Activated naive CD8-positive, alpha-beta T cell treated with anti-CD3 and anti-CD28 coated beads, Interleukin-2, amount 10 ng/mL, durations not matched to agents 7 days and 5 days (primary cell): ENCODE measurements at places on chromosomes 12 and 14.

- H3K4me1 ChIP-seq, result peaks cover 2% of the 10 kb centered on the region
- no peak overlapping the region for H3K4me3 ChIP-seq
- no peak overlapping the region for H3K27ac ChIP-seq
- no peak for DNase-seq
- H3K27me3 ChIP-seq, result peaks cover 2% of the 10 kb centered on the region
Measured at GRCh38 chr14:51533872-51534553, 117.7 kb upstream of the FRMD6 start.

DNA sequence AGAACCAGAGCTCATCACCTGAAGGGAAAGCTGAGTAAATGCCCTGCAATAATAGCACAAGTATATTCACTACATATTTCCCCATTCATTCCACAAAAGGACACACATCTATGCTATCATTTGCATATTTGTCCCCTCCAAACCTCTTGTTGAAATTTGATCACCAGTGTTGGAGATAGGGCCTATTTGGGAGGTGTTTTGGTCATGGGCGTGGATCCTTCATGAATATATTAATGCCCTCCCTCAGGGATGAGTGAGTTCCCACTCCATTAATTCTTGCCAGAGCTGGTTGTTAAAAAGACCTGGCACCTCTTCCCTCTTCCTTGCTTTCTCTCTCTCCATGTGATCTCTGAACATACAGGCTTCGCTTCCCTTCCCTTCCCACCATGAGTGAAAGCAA, 18.6 kb upstream of the ZDHHC17 start:
- H3K36me3 ChIP-seq, result no peaks in the 10 kb centered on the region
- H3K27me3 ChIP-seq, result peaks cover 2% of the 10 kb centered on the region
- no peak overlapping the region for H3K4me3 ChIP-seq
- no peak for DNase-seq
- no peak overlapping the region for H3K27ac ChIP-seq
- no peaks in the 10 kb centered on the region for H3K4me1 ChIP-seq

DNA sequence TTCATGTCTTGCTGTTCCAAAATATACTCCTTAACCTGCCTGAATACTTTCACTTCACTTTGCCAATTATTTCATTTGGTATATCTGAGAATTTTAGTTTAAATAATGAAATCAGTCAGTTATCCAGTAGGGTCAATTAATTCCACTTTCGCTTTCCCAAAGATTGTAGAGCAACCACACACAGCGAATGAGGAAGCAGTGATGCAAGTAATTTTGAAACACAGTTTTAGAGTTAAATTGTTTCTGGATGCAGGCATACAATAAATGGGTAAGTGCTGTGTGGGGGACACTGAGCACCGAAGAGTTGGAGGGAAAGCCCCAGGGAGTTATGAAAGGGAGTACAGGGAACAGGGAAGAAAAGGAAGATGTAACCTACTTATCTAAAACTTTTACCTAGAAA, 62.8 kb downstream of the TSHR start:
- H3K4me3 ChIP-seq, result no peak overlapping the region
- no peak for DNase-seq
- H3K36me3 ChIP-seq, result no peaks in the 10 kb centered on the region
- H3K27me3 ChIP-seq, result peaks cover 4% of the 10 kb centered on the region
- H3K4me1 ChIP-seq, result no peaks in the 10 kb centered on the region
- no peak overlapping the region for H3K27ac ChIP-seq

DNA sequence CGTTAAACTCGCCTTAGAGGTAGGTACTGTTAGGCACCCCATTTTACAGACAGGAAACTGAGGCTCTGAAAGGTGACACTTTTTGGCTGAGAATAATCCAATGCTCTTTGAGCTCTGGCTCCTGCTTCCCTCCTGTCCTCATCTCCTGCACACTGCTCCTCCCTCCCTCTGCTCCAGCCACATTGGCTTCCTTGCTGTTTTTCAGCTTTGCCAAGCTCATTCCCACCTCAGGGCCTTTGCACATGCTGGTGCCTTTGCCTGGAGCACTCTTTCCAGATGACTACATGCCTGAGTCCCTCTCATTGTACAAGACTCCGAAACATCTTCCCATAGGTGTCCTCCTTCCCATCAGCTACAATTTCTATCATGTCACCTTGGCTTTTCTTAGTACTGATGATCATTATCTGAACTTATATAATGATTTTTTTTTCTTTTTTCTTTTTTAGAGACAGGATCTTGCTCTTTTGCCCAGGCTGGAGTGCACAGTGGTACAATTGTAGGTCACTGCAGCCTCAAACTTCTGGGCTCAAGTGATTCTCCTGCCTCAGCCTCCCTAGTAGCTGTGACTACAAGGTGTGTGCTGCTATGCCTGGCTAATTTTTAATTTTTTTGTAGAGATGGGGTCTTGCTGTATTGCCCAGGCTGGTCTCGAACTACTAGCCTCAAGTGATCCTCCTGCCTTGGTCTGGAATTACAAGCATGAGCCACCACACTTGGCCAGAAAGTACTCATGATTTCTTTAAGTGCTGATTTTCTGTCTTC, 15.2 kb downstream of the MSI1 start:
- H3K27me3 ChIP-seq, result peaks cover 22% of the 10 kb centered on the region
- no peaks in the 10 kb centered on the region for H3K36me3 ChIP-seq
- DNase-seq, result no peak
- H3K4me1 ChIP-seq, result no peaks in the 10 kb centered on the region

DNA sequence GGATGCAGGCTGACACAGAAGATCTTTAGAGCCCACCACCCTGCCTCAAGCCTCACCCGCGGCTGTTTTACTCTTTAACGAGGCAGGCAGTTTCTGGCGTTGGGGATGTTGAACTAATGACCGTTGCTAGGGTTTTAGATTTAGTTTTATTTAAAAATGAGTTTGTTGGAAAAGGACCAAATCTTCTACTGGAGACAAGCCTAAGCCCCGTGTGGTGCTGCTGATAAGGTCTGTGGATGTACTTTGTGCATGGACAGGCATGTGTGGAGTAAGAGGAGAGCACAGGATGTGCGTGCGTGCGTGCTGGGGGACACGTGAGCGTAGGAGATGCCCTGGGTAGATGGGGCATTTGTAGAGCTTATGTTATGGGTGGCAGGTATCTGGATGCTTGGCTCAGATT, 5.7 kb downstream of the NTF3 start:
- H3K4me1 ChIP-seq, result no peaks in the 10 kb centered on the region
- no peak for DNase-seq
- no peak overlapping the region for H3K4me3 ChIP-seq
- H3K27me3 ChIP-seq, result peaks cover 25% of the 10 kb centered on the region
- H3K27ac ChIP-seq, result no peak overlapping the region

- H3K4me3 ChIP-seq, result no peak overlapping the region
- H3K36me3 ChIP-seq, result no peaks in the 10 kb centered on the region
- H3K4me1 ChIP-seq, result peaks cover 14% of the 10 kb centered on the region
- H3K27me3 ChIP-seq, result peaks cover 44% of the 10 kb centered on the region
Measured at GRCh38 chr14:72404998-72405397, 472.8 kb downstream of the RGS6 start.

DNA sequence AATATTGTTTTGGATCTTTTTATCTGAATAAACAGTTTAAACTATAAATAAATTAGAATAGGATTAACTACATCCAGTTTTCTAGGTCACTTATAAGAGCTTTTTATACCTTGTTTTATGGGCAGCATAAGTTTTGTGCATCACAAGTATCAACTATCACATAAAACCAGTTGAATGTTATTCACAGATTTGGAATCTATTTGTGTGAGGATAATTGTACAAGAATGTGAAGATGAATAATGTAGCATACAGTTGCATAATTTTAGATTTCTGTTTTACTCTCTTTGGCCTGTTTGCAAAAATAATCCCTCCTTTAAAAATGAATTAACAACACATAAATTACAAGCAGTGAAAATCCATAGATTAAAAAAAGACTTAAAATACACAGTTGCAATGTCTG, 88.8 kb downstream of the SCFD1 start:
- H3K27ac ChIP-seq, result no peak overlapping the region
- H3K36me3 ChIP-seq, result peaks cover 3% of the 10 kb centered on the region
- H3K4me3 ChIP-seq, result no peak overlapping the region

DNA sequence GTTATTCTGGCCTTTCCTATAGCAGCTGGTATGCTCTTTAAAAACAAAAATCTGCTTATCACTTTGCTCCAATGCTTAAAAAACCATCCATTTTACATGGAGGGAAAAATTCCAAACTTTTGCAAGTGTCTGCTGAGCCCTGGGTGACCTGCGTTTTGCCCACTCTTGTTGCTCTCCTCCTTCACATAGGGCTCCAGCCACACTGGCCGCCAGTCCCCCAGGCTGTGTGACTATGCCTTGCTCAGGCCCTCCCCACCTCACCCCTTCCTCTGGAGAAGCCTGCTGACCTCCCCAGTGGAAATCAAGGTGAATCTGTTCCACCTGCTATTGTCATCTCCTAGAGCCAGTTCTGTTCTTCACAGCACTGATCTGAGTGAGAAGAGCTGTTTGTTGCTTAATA, 126.9 kb downstream of the SLC25A47 start:
- no peak overlapping the region for H3K27ac ChIP-seq
- H3K36me3 ChIP-seq, result peaks cover 2% of the 10 kb centered on the region
- peaks cover 6% of the 10 kb centered on the region for H3K4me1 ChIP-seq
- no peak for DNase-seq
- H3K27me3 ChIP-seq, result no peaks in the 10 kb centered on the region
- no peak overlapping the region for H3K4me3 ChIP-seq

DNA sequence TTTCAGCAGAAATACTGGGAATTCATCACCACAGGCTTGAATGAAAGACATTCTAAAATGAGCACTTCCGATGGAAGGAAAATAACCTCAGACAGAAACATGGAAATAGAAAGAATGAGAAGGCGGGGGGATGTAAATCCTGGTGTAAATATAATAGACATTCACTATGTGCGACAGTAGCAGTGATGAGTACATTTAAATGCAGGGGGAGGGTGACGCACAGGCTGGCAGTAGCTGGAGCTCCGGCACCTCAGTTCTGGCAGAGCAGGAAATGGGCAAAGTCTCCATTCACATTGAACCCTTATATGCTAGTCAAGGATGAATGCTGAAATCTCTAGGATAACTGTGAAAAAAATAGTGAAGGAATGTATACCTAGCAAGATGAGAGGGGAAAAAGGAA, 172.7 kb upstream of the C14orf180 start:
- H3K4me3 ChIP-seq, result no peak overlapping the region
- no peaks in the 10 kb centered on the region for H3K36me3 ChIP-seq
- H3K27me3 ChIP-seq, result peaks cover 4% of the 10 kb centered on the region
- DNase-seq, result no peak
- no peaks in the 10 kb centered on the region for H3K4me1 ChIP-seq

DNA sequence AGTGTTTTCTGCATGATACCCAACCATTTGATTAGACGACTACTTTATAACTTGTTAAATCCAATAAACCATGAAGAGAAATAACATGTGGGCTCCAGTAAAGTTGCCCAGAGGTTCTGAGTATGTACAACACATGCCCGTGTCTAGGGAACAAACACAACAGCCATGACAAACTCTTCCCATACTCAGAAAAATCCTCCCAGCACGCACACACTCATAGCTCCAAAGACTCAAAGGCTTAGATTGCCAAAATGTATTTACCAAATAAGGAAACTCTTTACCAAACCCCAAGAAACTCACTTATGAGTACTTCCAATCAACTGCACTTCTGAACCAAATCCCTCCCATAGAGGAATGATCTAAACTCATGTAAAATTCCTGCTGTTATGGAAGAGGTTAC, 17.3 kb downstream of the SART3 start:
- no peak for DNase-seq
- H3K4me1 ChIP-seq, result peaks cover 10% of the 10 kb centered on the region
- no peak overlapping the region for H3K27ac ChIP-seq
- no peaks in the 10 kb centered on the region for H3K27me3 ChIP-seq
